NCI-H187 treated with DMSO at 0.1 percent for 48 hours (cell line): ENCODE measurements at places on chromosomes 4 and X.

DNA sequence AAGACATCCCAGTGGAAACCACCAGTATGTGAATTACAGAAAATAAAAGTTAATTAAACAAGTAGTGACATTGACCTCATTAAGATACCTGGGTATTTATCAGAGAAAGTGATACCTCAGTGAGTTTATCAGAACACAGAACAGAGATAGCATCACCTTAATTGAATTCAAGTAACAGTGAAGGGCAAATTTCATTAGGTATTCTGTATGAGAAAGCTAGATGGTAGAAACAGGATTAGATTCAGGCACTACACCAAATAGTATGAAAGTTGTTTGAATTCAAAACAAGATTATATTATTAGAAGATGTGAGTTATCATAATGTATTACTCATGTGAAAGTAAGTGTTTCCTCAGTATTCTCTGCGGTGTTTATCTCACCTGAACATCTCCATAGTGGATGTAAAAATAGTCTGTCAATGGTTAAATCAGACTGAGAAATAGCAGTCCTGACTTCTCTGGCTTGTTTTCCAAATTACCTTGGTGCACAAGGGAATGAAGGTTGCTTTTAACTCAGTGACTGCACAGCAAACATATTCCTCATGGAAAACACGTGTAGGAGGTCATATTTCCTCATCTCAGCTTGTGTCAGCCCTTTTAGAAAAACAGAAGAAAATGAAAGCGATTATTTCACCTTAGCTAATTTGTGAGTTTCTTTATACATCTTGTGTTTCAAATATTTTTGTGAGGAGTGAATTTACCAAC, 79.9 kb upstream of the PCDH18 start:
- DNase-seq: no peak

DNA sequence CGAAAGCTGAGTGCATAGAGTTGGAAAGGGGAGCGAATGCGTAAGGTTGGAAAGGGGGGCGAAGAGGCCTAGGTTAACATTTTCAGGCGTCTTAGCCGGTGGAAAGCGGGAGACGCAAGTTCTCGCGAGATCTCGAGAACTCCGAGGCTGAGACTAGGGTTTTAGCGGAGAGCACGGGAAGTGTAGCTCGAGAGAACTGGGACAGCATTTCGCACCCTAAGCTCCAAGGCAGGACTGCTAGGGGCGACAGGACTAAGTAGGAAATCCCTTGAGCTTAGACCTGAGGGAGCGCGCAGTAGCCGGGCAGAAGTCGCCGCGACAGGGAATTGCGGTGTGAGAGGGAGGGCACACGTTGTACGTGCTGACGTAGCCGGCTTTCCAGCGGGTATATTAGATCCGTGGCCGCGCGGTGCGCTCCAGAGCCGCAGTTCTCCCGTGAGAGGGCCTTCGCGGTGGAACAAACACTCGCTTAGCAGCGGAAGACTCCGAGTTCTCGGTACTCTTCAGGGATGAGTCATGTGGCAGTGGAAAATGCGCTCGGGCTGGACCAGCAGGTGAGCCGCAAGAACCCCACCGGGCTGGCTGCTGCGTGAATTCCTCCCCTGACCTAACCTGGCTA, at the start of gene DDX3X:
DDX3X (plus strand) TSS at position 419 of the 619 bp plus-strand sequence; CDS start at position 510, 91 bp downstream.
- DNase-seq: no peak

GRCh38 chrX:50117476-50117875, 83.3 kb downstream of the AKAP4 start:
- DNase-seq: no peak

GRCh38 chr4:45745741-45746140, 378.1 kb downstream of the GABRG1 start:
- DNase-seq: no peak

- DNase-seq: peak; percentile 40
Observed at GRCh38 chrX:119685225-119686066, 7.5 kb downstream of the SEPTIN6 start.

DNA sequence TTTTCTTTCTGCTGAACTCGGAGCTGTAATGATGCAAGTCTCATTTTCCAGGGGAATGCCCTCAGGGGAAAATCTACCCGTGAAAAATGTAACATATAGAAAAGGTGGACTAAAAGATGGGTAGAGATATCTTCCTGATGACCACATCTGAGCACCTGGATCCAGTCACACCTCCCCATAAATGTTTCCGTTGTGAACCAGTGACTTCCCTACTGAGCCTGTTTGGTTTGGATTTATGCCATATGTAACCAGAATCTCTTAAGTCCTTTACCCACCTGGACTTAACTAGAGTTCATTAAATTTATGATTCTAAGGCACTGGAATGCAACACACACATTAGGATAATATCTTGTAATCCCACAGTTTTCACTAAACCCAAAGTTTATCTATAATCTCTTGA, 171.1 kb downstream of the ZNF330 start:
- no peak for DNase-seq

DNA sequence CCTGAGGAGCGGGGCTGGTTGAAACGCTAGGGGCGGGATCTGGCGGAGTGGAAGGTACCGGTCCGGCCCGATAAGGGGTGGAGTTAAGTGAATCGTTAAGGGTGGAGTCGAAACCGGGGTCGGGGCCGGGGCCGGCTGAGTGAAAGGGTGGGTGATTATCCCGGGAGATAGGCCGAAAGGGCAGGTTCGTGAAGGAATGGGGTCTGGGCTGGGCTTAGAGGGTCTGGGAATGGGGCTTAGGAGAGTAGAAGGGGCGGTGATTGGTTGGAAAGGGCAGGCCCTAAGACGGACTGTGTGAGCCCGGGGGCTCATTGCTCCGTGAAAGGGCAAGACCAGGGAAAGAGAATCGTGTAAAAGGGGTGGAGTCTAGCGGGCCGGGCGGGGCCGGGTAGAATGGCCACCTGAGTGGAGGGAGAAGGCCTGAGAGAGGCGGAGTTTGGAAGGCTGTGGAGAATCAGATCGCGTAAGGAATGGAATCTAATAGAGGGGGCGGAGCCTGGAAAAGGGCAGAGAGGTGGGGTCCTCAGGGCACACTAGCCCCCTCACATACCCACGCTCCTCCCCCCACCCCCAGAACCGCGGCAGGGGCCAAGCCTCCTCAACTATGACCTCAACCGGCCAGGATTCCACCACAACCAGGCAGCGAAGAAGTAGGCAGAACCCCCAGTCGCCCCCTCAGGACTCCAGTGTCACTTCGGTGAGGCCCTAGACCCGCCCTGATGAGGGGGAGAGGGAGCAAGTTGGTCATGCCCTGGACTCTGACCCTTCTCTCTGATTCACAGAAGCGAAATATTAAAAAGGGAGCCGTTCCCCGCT, 430 bp downstream of the HDAC6 start:
- DNase-seq: peak; percentile 33

DNA sequence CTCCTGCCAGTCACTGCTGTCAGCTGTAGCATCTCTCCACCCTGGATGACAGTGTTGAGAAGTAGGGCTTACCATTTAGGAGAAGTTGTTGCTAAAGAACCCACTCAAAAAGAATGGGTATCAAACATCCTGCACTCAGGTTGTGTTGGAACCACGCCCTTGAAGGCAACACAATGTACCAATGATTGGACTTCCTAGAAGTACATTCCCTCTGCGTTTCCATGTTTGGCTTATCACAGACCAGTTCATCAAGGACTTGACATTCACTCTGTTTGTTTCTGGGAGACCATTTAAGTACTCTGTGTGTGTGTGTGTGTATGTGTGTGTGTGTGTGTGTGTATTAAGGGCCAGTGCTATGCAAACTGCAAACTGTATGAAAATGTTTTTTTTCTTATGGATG, 200.6 kb upstream of the GATB start:
- no peak for DNase-seq

DNA sequence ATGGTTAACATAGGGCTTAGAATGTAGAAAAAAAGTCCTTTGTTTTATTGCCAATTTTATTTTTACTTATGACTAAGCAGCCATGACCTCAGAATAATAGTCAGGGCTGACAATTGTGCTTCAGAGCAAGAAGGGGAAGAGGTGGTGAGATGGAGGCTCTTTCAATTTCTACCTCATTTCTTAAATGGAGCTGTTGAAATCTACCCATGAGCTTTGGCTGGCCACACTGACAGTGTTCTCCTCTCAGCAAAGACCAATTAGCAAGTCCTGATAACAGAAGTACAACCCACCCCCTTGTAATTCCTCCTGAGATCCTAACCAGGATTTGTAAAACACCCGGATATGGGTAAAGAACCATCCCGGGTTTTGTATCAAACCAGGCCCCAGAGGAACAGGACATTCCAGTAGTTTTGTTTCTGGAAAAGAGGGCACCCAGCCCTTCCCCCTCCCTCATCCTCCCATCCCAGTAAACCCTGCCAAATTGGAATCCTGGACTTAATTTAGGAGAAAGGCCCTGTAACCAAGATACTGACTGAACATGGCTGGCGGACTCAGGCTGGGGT, at the start of gene HEPH:
HEPH (plus strand) TSS at position 399 of the 563 bp plus-strand sequence. CDS start 6,324 bp downstream, outside the sequence.
- no peak for DNase-seq

- DNase-seq: no peak
Observed at GRCh38 chrX:100863326-100863864, 10.8 kb downstream of the NOX1 start.

- DNase-seq: no peak
Observed at GRCh38 chr4:6402566-6403399, 69.6 kb downstream of the PPP2R2C start.

GRCh38 chr4:72505314-72505744, 63.7 kb downstream of the ADAMTS3 start:
- no peak for DNase-seq

DNA sequence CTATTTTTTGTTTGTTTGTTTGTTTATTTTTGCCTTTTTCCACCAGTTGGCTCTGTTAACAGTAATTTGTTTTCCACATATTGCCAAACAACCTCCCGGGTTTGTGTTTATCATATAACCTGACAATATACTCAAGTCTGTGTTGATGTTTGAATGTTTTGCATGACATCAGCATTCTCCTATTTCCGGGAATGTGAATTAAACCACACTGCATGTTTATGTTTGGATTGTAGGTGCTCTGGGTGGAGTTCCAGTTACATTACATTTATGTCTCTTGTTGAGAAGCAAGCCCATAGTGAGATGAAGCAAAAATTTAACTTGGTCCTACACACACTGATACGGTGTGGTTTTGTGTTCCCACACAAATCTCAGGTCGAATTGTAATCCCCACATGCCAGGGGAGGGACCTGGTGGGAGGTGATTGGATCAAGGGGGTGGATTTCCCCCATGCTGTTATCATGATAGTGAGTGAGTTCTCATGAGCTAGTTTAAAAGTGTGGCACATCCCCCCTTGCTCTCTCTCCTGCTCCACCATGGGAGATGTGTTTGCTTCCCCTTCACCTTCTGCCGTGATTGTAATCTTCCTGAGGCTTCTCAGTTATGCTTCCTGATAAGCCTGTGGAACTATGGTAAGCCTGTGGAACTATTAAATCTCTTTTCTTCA, 54.4 kb upstream of the CLNK start:
- DNase-seq: no peak

GRCh38 chrX:17860811-17861488, at the start of gene RAI2:
Gene RAI2 (minus strand): TSS chrX:17861298. CDS start chrX:17802010, 59,288 bp downstream.
- DNase-seq: no peak
